ENCODE measurements at places on chromosomes 4 and X.

- DNase-seq, result no peak
Measured at GRCh38 chr4:620851-621261, 4.5 kb upstream of the PDE6B start.

DNA sequence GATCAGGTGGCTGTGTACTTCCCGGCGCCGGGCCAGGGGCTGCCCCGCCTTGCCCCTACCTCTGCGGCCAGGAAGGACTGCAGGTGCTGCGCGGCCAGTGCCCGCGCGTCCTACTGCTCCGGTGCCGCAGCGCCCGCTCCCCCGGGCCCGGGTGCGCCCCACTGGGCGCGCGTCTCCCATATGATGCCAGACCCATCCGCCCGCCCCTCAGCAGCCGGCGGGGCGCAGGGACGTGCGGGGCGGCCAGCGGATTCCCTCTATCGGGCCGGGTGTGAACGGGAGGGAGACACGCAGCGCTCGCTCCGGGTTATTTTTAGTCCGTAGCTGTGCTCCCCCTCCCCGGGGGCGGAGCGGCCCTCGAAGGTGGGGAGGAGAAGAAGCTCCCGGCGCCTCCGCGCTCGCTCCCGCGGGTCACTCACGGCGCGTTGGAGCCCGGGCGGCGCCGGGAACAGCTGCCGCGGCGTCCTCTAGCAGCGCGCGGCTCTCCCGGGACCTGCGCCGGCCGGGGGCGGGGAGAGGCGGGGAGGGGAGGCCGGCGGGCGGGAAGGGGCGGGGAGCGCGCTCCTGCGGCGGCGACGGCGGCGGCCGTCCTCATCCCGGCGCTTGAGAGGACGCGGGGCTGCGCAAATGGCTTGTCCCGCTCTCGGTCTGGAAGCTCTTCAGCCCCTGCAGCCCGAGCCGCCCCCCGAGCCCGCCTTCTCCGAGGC, 103.6 kb downstream of the UCHL1 start:
- DNase-seq, result peak; percentile 80

DNA sequence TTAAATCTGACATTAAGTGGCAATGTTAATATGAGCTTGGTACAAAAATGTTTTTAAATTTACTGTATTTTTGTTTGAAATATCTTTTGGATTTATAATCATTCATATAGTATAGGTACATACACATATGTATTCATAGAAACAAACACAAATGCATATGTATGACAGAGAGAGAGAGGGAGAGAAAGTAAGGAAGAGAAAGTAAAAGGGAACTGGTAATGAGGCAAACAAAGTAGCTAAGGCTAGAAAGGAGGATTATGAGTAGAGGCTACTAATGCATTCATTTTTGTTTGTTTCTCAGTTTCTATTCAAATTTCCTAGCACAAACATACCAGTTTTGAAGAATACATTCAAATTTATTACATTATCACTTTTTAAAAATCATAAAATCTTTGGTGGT, 132.4 kb downstream of the GLRA3 start:
- DNase-seq, result no peak

- no peak for DNase-seq
Measured at GRCh38 chrX:153608376-153608775, 9.4 kb upstream of the CCNQ start.

DNA sequence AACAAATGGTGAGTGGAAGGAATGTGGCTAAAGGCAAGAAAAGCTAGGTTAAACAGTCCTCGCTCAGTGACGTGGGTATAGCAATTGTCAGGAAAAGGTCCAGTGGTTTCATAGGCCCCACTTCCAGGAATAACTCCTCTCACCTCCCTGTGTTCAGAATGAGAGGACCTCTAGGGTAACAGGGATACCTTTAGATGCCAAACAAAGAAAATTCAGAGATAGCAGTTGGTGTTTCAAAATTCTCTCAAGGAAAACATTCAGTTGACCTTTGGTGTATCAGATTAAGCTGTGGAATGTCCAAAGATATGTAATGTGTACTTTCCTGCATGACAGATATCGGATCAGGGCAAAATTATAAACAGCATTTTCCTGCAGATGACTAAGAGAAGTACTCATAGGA, 155.9 kb downstream of the ARHGAP6 start:
- DNase-seq, result no peak

- DNase-seq, result no peak
Measured at GRCh38 chr4:9949573-9949972, 71.7 kb downstream of the SLC2A9 start.

GRCh38 chr4:60366661-60367060, 833.5 kb upstream of the ADGRL3 start:
- DNase-seq, result no peak

GRCh38 chr4:88029556-88029955, 22.1 kb downstream of the PKD2 start:
- no peak for DNase-seq

GRCh38 chr4:81635739-81636138, 164.0 kb upstream of the RASGEF1B start:
- no peak for DNase-seq

GRCh38 chr4:80202190-80202711, 4.9 kb downstream of the PRDM8 start:
- DNase-seq, result peak; percentile 88

DNA sequence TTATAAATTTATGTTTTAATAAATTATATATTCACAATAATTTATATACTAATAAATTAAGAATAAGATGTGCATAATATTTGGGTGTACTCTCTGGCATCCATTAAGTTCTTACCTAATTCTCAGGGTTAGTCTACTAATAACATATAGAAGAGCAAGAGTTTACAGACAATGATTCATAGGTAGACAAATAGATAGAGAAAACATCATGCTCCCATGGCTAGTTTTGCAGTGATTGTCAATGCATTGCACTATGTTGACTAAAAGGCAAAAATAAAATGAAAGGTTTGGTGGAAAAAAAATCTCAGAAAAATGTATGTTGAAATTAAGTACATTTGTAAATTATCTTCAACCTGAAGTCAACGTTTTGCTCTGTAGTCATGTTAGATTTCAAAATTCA, 606.0 kb downstream of the KCTD8 start:
- DNase-seq, result no peak

- no peak for DNase-seq
Measured at GRCh38 chr4:174855050-174855449, 26.0 kb upstream of the GLRA3 start.

DNA sequence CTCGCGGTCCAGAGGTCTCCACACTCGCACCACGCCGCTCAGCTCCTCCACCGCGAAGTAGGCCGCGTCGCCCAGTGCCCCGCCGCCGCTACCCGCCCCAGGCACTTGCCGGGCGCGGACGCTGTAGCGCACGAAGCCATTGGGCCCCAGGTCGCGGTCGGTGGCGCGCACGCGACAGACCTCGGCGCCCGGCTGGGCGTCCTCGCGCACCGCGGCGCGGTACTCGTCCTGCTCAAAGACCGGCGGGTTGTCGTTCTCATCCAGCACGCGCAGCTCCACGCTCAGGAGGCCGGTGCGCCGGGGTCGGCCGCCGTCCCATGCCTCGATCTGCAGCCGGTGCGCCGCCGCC, 1.4 kb downstream of the DCHS2 start:
- DNase-seq, result no peak

GRCh38 chr4:153520801-153521329, 54.7 kb downstream of the TMEM131L start:
- no peak for DNase-seq

DNA sequence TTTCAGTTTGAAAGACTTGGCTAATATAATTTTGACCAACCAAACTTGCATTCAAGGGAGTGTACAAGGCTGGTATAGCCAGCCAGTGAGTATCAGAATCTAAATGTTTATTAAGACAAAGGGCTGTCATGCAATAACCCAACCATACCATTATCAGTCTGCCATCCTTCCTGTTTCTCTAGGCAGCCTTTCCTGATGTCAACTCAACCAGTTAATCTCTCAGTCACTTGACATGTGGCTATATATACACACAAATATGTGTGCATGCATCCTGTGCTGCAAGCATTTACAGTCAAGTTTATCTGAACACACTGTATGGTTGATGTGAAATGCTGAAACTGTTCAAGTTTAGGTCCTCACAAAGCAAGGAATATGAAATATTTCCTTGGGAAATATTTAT, 17.2 kb downstream of the BTK start:
- DNase-seq, result no peak

DNA sequence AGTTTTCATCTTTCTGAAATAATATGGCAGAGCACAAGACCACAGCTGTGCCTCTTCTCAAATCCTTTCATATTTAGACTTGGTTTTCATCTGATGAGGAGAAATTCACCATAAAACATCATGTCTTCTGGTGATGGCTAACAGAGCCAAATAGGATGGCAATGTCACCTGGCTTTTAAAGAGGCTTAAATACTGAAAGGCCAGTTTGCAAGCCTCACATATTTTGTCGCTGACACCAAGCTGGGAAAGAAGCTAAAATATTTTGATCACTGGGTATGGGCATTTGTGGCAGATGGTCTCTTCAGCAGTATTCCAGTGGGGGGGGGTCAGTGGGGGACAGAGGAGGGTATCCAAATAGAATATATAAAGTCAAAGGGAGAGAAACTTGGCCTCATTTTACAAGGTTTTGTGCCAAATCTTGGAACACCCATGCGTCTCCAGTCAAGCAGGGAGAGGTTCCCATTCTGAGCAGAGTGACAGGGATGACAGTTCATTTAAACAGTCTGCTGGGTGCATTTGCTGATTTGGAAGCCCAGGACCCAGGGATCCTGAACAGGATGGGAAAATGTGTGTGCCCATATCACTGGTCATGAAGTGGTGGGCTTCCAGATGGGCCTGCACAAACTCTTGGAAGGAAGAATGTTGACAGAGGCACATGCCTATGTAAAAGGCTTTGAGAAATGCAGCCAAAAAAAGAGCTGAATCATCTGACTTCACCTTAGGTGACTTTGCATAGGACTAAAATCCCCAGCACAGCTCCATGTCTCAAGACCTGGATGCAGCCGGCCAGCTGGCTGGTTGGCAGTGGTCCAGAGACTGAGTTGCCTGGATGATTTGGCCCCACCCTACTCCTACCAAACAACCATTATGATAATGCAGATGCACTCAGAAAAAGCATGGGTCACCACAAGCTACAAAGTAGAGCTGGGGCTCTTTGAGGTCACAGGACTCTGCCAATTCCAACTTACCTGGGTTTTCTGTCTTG, 484.4 kb upstream of the NR3C2 start:
- DNase-seq, result peak; percentile 31

DNA sequence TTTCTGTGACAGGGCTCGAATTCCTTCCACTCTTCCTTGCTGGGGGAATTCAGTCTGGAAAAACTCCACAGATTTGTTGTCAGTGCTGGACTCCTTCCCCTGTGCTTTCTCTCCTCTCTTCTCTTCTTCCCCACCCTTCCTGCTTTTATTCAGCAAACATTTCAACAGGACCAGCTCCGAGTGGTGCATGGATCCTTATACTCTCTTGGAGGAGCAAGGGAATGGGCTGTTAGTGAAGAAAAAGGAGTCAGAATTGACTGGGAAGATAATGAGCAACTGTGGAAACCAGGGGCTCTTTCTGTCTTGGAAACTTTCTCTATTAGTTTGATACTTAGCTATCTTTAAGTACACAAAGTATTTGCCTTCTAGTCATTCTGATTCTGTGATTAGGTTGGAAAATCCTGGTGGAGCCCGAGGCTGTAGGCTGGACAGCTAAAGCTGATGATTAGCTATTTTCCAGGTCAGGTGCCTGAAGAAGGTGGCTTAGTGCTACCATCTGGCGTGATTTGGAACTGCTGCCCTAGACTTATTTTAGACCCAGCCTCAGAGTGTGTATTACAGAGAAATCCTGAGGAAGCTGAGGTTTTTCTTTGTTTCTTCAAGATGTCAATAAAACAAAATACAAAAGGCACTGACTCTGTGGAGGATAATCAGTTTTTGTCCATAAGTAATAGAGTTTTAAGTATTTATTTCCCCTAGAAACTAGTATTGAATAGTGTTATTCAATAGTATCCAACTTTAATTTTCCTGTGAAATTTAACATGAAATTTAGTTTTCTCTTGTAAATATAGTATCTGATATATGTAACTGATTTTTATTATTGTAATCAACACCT, 38.4 kb downstream of the NAP1L5 start:
- DNase-seq, result peak; percentile 28

- no peak for DNase-seq
Measured at GRCh38 chr4:133856731-133857355, 344.7 kb downstream of the PABPC4L start.

DNA sequence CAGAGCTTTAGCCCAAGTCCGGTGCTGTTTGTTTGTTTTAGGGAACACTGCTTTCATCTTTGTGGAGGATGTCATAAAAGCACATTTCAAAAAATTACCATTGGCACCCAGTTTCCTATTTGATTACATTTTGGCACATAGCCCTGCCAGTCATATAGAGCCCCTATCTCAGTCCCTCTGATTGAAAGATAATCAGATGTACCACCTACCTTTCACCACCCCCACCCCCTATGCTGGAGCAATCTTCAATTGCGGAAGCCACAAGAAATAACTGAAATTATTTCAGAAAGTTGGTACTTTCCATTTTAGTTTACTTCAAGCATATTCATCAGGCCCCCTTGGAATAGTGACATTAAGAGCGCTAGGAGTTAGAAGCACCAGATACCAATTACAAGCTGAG, 136.7 kb upstream of the RPL34 start:
- DNase-seq, result no peak

- DNase-seq, result no peak
Measured at GRCh38 chr4:103074744-103075434, 1.7 kb downstream of the SLC9B2 start.

GRCh38 chr4:87011340-87012034, 76.7 kb downstream of the AFF1 start:
- DNase-seq, result no peak

- peak; percentile 77 for DNase-seq
Measured at GRCh38 chrX:68995780-68996551, 167.1 kb downstream of the EFNB1 start.

- no peak for DNase-seq
Measured at GRCh38 chr4:4820261-4820660, 39.2 kb upstream of the MSX1 start.

DNA sequence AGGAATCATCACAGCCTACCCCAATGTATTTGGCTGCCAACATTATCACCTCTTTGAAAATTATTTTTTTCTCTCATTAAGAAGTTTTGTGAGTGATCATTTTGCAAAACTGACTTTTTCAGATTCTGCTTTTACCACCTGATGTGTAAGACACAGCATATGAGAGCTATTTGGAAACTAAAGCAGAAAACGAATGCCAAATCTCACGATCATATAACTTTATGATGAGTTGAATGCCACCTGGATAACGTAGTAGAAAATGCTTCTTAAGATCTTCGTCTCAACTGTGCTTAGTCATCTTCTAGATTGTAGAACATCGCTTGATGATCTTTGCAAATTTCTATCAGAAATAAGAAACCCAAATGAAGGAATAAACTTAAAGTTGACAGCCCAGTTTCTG, 21.3 kb upstream of the GRXCR1 start:
- DNase-seq, result no peak

DNA sequence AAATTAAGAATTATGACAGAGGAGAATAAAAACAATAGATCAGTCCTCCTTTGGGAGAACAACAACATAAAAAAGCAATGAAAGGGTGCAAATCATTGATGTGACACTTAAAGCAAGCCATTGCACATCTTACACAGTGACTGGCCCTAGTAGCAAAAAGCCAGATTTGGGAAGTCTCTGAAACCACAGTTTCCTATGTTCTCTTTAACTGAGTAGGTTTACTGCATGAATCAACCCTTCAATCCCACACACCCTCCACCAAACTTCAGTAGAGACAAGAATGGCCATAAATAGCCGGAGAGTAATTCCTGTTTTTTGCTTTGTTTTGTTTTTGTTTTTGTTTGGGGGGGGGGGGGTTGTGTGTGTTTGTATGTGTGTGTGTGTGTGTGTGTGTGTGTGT, 180.8 kb downstream of the VEGFC start:
- no peak for DNase-seq

GRCh38 chr4:168622600-168622999, 125.7 kb downstream of the PALLD start:
- DNase-seq, result no peak

- DNase-seq, result no peak
Measured at GRCh38 chr4:148211533-148211932, 230.7 kb downstream of the NR3C2 start.

Measured in muscle of arm (tissue), 14 donors.